ENCODE measurements at places on chromosomes 4 and X.

GRCh38 chrX:121504153-121504552, 456.7 kb downstream of the GLUD2 start:
- no peak for DNase-seq

GRCh38 chr4:36676139-36677050, 395.0 kb downstream of the DTHD1 start:
- no peak for DNase-seq

DNA sequence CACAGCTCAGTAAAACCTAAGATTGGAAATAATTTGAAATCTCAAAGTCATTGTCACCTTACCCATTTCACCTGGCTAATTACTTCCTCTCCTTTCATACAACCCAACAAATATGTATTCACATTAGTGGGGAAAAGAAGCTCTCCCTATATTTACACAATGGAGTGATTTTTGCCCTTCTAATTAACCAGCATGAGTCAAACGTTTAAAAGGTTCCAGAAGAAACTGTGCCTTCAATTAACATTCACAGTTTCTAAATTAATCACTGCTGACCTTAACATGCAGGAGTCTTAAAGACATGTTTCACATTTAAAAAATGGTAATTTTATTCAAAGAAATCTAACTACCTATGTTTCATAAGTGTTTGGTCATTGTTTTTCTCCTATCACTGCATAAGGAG, 254.6 kb downstream of the CBLL2 start:
- no peak for DNase-seq

GRCh38 chr4:48047896-48048295, 31.3 kb downstream of the NIPAL1 start:
- DNase-seq, result no peak

- no peak for DNase-seq
Measured at GRCh38 chr4:8391972-8392371, 48.6 kb downstream of the ACOX3 start.

DNA sequence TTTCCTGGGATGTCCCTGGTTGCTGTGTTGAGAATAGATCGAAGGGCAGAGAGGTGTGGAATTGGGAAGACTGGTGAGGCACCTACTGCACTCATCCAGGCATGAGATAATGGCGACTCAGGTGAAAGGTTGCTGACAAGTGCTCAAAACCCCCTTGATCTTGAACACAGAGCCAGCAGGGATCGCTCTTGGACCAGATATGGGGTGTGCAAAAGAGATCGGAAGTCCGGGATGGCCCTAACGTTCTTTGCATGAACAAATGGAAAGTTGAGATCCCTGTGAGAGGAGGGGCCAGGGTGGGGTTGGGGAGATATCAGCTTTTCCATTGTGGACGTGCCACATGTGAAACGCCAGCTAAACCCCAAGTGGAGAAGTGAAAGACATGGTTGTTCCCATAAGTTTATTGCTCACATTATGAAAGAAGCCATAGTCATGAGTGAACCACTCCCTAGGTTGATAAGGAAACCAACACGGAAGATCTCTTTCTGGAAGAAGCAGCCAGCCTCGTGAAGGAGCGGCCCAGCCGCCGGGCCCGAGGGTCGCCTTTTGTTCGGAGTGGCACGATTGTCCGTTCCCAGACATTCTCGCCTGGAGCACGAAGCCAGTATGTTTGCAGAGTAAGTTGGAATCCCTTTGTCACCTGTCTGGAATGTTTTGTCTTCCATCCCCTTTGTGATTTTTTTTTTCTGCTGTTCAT, 22.6 kb upstream of the CLCN4 start:
- no peak for DNase-seq

DNA sequence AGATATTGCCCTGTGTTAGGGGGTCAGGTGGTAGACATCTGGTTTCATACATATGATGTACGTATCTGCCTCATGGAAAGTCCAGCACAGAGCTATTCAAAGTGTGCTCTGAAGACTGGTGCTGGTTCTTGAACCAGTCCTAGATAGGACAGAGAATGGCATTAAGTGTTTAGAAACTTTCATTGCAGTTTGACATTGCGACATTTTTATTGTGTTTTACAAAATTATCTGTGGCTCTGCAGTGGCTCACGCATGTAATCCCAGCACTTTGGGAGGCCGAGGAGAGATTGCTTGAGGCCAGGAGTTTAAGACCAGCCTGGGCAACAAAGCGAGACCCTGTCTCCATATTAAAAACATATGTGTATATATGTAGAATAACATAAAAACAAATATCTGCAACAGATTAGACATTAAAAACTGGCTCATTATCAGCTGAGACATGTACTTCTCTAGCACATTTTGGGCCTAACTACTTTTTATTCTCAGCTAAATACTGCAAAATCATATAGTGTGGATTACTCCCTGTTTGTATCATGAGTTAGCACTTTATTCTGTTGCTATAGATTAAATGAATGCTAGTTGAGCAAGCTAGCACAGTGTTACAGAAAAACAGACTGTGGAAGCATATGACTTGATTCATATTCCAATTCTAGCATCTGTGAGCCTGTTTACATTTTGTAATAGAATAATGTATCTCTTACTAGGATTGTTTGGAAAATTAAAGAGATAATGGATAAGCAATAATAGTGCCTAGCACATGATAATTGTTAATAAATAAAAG, 57.1 kb downstream of the USP9X start:
- no peak for DNase-seq

GRCh38 chr4:88854481-88854880, 156.9 kb upstream of the NAP1L5 start:
- DNase-seq, result no peak

DNA sequence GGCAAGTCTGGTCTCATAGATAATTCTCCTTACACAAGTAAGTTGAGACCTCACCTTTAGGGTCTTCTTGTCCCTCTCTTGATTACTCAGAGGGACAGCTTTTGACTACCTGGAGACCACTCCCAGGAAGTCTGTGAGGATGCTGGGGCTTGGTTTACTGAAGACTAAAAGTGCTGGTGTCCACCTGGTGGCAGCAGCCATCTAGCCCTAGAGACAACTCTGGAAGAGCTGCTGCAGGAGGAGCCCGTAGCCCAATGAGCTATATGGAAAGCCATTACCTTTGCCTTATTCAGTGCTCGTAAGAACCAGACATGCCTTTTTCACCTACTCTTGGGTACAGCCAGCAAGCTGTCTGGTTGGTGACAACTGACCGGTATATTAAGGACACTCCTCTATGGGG, 7.3 kb downstream of the FGFBP2 start:
- DNase-seq, result no peak

- no peak for DNase-seq
Measured at GRCh38 chrX:69396916-69397315, 107.2 kb upstream of the NALF2 start.

DNA sequence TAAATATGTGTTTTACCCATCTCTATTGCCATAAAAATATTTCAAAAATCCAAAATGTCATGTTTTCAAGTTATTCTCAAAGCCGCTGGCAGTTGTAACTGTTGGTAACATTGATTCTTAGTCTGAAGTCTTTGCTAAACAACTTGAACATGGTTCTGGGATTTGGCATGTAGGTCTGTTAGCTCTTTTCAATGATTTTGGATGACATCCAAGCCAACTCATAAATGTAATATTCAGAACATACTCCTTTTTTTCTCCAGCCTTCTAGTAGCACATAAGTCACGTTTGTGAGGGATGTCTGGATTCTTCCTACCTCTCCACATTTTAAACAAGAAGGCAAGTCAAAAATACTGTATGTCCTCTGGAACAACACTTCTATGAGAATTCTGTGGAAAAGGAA, 305.3 kb downstream of the PRR32 start:
- DNase-seq, result no peak

- DNase-seq, result no peak
Measured at GRCh38 chr4:153679486-153679885, 4.6 kb upstream of the TLR2 start.

GRCh38 chr4:152322656-152323055, 213.2 kb downstream of the FBXW7 start:
- DNase-seq, result no peak

DNA sequence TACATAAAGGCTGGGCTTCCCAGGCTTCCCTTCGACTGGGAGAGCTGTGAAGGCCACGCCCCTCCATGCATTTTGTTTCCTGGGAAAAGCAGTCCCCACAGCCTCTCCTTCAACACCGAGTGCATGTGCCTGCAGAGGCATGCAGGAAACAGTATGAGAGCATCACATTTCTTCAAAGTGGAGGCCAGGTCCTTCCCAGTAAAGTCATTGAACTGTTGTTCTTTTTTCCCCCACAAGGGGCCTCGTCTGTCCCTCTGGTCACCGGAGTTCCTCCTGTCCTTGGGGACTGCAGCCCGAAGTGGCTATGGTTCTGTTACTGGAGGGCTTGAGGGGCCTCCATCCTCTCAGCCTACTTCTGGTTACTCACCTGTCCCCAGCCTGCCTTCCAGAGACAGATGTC, 56.0 kb downstream of the RAI2 start:
- no peak for DNase-seq

- no peak for DNase-seq
Measured at GRCh38 chrX:78747971-78748370, 451 bp downstream of the LPAR4 start.

Data from stimulated activated CD4-positive, alpha-beta T cell treated with anti-CD3 and anti-CD28 coated beads, Interleukin-12 subunit alpha, Interleukin-12 subunit beta, amount 100 ng/mL, for 48 hours (primary cell).